Lung (tissue), 17 donors: ENCODE measurements at places on chromosomes 11 and 22. TPM values are rescaled to one million over a fixed set of nuclear protein-coding genes. Genes with fewer than 3 reads are reported as not detected.

GRCh38 chr22:22749167-22749758 lies 104.8 kb downstream of the GGTLC2 start:
- H3K36me3 ChIP-seq = no peaks in the 10 kb centered on the region
- no peak overlapping the region for H3K4me3 ChIP-seq
- H3K4me1 ChIP-seq = no peaks in the 10 kb centered on the region
- H3K27me3 ChIP-seq = no peaks in the 10 kb centered on the region
- DNase-seq = no peak
- no peak overlapping the region for H3K27ac ChIP-seq

GRCh38 chr11:8204596-8204995 lies 35.8 kb upstream of the RIC3 start:
- H3K27me3 ChIP-seq = no peaks in the 10 kb centered on the region
- H3K36me3 ChIP-seq = no peaks in the 10 kb centered on the region
- no peak overlapping the region for H3K27ac ChIP-seq
- no peak overlapping the region for H3K4me3 ChIP-seq
- DNase-seq = no peak
- H3K4me1 ChIP-seq = peaks cover 2% of the 10 kb centered on the region

DNA sequence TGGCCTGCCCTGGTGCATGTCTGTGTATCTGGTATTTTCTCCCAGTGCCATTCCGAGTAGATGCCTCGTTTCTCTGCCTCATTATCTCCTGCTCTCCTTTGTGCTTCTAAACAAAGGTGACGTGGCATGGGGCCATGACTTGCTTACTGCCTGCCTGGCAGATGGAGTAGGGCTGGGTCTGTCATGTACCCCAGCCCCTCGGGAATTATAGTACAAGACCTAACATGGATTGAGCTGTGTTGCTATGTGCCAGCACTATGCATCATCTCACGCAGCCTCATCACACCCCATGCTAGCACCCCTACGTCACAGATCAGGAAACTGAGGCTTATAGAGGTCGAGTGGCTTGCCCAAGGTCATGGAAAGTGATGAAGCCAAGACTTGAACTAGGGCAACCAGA lies 88.1 kb downstream of the GALNT18 start:
- H3K4me1 ChIP-seq = peaks cover 19% of the 10 kb centered on the region
- no peak for DNase-seq
- H3K27ac ChIP-seq = no peak overlapping the region
- H3K36me3 ChIP-seq = no peaks in the 10 kb centered on the region

- peak overlapping the region; percentile 86 for H3K27ac ChIP-seq
- DNase-seq = peak; percentile 92
- peaks cover 9% of the 10 kb centered on the region for H3K4me1 ChIP-seq
- H3K36me3 ChIP-seq = peaks cover 18% of the 10 kb centered on the region
- H3K27me3 ChIP-seq = no peaks in the 10 kb centered on the region
- no peak overlapping the region for H3K4me3 ChIP-seq
These were observed 11.1 kb downstream of the GRK2 start for GRCh38 chr11:67277231-67277961.

DNA sequence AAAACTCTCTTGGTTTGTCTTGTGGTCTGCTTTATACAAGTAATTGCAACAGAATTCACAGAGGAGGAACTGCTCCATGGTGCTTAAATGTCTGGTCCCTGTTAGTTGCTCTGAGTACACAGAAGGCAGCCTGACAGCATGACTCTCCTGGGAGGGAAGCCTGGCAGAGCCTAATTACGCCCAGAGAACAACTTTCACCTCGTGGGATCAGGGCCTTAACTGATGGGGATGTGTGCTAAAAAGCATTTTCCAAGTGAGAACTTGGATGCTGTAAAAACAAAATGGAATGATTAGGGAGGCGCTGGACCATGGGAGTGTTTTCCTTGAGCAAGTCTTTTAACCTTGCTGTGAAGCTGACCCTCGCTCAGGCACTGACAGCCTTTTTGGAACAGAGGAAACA lies 154.0 kb upstream of the TENM4 start:
- no peaks in the 10 kb centered on the region for H3K36me3 ChIP-seq
- H3K4me3 ChIP-seq = no peak overlapping the region
- DNase-seq = no peak
- H3K27me3 ChIP-seq = no peaks in the 10 kb centered on the region

DNA sequence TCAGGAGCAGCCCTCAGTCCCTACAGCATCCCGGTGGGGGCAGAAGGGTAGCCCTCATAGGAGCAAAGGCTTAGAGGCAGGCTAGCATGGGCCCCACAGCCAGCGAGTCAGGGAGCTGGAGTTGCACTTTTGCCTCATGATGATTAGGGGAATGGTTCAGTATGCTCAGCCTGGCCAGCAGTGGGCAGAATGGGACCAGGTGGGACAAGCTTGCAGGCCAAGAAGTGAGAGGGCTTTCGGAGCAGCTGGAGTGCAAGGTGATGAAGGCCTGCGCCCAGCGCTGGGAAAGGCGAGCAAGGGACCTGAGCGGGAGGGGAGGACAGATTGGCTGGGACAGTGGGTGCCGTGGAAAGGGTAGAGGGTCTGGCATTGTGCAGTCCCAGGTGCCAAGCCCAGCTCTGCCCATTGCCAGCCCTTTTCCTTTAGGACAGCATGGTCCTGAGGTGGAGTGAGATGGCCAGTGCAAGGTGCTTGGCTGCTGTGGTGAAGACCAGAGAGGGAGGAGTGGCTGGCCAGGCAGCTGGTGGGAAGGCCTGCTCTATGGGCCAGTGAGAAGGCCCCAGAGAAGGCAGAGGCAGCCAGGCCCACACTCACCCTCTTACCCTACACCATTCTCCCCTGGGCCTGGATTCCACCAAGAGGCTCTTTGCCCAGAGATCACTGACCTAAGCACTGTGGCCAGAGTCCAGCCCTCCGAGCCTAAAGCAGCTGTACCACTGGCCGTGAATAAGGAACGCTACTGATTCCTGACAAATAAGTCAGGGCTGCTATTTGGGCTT lies 47.9 kb upstream of the SUSD2 start:
- no peak for DNase-seq
- H3K4me1 ChIP-seq = peaks cover 14% of the 10 kb centered on the region
- peaks cover 3% of the 10 kb centered on the region for H3K36me3 ChIP-seq
- no peaks in the 10 kb centered on the region for H3K27me3 ChIP-seq

- H3K4me1 ChIP-seq = no peaks in the 10 kb centered on the region
- no peak overlapping the region for H3K4me3 ChIP-seq
- no peaks in the 10 kb centered on the region for H3K27me3 ChIP-seq
- H3K27ac ChIP-seq = no peak overlapping the region
- no peak for DNase-seq
These were observed 93.8 kb downstream of the NECTIN1 start for GRCh38 chr11:119635041-119635740.

- peak overlapping the region; percentile 81 for H3K27ac ChIP-seq
- H3K27me3 ChIP-seq = no peaks in the 10 kb centered on the region
- DNase-seq = peak; percentile 98
- H3K36me3 ChIP-seq = no peaks in the 10 kb centered on the region
These were observed 19.9 kb downstream of the PACSIN2 start for GRCh38 chr22:42994917-42995562.

DNA sequence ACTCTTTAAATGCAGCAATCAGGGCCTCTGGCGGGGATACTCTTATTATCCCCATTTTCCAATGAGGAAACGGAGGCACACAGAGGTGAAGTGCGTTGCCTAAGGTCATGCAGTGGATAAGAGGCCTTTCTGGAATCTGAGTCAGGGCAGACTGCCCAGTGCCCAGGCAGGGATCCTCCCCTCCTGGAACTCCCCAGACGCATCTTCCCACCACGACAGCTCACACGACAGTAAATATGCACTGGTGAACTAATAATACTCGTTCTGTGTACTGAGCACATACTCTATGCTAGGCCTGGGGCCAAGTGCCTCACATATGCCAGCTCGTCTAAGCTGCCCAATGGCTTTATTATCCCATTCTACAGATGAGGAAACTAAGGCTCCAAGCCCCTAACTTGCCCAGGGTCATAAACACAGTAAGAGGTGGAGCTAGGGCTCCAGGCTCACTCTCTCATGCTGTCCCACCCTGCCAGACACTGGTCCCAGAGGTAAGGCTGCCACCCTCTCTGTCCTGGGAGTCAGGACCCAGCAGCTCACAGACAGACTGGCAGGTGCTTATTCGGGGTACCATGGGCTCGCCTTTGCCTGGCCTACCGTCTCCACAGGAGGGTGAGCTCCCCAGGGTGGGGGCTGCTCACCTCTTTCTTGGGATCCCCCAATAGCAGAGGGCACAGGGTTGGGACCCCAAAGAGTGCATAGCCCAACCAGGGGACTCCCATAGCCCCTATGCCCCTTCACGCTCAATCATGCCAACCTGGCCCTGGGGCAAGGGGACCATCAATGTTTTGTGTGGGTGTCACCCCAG lies 2.3 kb downstream of the IL2RB start:
- H3K4me3 ChIP-seq = no peak overlapping the region
- no peaks in the 10 kb centered on the region for H3K36me3 ChIP-seq
- H3K27ac ChIP-seq = no peak overlapping the region
- DNase-seq = no peak
- no peaks in the 10 kb centered on the region for H3K4me1 ChIP-seq
- peaks cover 5% of the 10 kb centered on the region for H3K27me3 ChIP-seq

Gene MOGAT2
- 0.09 TPM for total RNA-seq

Gene CRYBB2
- total RNA-seq = not detected

Gene TRIM49
- total RNA-seq = not detected

Gene CASP5
- total RNA-seq = 1.6 TPM

Gene LIF
- total RNA-seq = 5.1 TPM

Gene RIMBP3B
- total RNA-seq = 0.21 TPM

Gene OR56A4
- total RNA-seq = 0.06 TPM

Gene MEI1
- total RNA-seq = 7.6 TPM
